ENCODE measurements at places on chromosomes 6 and 20.

DNA sequence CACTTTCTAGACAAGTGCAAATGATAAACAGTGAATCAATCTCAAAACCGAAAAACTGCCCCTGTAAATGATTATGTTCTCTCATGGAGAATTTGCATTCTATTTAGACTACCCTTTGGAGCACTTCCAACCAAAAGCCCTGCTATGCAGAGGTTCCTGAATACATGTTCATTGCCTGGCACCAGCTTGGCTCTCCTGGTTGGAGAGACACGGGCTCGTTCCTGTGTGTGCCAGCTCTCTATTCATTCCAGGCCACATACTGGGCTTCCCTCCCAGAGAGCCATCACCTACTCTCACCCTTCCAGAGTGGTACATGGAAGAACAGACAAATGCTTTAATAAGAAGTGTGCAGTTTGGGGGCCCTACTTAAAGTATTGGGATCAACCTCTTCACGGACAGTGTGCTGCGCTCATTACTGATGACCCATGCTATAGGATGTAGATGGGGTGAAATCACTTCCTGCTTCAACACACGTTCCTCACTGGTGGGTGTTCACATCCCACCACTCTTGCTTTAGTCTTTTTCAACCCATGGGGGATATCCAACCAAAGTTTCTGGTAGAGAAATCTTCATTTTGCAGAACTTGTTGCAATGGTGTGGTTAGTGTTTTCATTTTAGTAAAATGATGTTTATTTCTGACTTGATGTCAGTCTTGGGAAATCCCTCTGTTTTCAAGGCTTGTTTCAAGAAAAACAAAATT is 38.5 kb upstream of the NAA20 start:
- no peak for DNase-seq

- DNase-seq = no peak
Measured at GRCh38 chr6:108872141-108872557, 23.9 kb downstream of the ARMC2 start.

DNA sequence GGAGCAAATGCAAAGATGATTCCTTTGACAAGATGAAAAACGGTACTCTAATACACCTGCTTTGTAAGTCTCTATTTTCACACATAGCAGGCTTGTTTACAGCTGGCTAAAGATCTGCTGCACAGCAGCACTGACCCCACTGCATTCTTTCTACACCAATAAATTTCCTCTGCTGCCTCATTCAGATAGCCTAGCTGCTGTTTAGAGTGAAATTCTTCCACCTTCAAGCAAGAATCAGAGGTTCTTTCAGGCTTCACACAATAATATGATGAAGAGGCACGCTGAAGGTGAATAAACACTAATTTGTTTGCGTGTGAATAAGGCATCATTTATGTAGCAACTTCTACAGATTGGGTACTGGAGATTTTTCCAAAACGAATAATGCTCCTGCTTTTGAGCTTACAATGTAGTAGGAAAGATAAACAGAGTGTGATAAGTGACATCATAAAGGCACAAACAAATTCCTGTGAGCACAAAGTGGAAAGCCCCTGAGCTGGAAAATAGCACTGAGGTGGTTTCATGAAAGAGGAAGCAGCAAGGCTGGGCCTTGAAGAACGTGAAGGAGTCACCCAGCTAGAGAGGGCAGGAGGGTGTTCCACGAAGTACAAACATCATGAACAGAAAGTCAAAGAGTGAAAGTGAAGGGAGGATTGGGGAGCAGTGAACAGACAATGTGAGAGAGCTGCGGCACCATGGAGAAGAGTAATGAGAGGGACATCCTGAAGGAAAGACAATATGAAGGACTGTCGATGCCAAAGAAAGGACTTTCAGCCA is 543.4 kb downstream of the CD83 start:
- DNase-seq = no peak

GRCh38 chr20:9699181-9699580 is 139.7 kb downstream of the PAK5 start:
- no peak for DNase-seq

GRCh38 chr6:20542927-20543602 is 8.8 kb downstream of the CDKAL1 start:
- peak; percentile 64 for DNase-seq

DNA sequence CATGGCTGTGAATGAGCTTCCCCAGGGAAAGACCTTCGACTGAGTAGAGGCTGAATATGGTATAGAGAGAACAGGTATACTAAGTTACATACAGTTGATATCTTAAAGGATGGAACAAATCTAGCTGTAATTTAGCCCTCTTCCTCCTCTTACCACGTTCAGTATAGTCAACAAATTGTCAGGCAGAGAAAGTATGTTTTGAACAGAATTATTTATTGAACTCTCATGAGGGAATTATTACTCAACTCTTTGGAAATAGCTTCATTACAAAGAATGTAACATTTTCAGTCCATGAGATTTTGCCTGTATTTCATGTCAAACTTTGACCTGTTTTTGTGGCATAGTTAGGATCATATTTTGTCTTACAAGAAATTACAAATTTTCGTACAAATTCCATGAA is 63.0 kb downstream of the SH3BGRL2 start:
- no peak for DNase-seq

DNA sequence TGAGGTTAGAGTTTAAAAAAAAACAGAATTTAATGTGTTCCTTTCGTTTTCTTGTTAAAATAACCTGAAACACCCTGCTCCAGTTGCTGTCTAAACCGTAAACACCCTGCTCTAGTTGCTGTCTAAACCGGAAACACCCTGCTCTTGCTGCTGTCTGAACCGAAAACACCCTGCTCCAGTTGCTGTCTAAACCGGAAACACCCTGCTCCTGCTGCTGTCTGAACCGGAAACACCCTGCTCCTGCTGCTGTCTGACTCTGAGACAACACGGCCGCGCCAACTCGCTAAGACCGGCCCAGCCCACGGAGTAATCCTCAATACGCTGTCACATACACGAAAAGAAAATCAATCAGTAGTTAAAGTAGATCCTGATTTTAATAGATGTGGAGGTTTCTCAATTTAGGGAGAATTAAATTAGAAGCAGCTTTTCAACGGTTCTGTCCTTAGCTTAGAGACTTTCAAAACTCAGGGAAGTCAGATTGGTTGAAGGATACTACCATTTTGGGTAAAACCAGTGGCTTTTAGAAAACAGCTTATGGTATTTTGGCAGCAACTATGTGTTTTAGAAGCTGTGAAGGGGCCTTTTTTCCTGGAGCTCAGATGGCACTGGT is 98.3 kb downstream of the RAMACL start:
- no peak for DNase-seq

DNA sequence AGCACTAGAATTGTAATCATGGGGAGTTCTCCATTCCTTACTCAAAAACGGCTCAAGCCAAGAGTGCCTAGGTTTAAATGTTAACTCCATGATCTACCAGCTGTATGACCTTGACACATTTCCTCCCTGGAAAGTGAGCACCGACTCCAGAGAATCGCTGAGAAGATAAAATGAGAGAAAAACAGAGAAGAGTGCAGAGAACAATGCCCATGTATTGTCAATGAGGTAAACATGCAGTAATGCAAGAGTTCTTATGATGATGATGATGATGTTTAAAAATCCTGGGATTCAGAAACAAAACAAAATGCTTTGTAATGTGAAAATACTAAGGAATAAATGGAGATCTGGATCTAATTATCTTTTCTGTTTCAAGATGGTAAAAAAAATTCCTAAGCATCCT is 64.8 kb upstream of the BEND6 start:
- DNase-seq = no peak

- DNase-seq = no peak
Measured at GRCh38 chr6:15227827-15228318, 18.0 kb upstream of the JARID2 start.

- DNase-seq = no peak
Measured at GRCh38 chr20:30811885-30812671, 445.4 kb upstream of the DEFB115 start.

DNA sequence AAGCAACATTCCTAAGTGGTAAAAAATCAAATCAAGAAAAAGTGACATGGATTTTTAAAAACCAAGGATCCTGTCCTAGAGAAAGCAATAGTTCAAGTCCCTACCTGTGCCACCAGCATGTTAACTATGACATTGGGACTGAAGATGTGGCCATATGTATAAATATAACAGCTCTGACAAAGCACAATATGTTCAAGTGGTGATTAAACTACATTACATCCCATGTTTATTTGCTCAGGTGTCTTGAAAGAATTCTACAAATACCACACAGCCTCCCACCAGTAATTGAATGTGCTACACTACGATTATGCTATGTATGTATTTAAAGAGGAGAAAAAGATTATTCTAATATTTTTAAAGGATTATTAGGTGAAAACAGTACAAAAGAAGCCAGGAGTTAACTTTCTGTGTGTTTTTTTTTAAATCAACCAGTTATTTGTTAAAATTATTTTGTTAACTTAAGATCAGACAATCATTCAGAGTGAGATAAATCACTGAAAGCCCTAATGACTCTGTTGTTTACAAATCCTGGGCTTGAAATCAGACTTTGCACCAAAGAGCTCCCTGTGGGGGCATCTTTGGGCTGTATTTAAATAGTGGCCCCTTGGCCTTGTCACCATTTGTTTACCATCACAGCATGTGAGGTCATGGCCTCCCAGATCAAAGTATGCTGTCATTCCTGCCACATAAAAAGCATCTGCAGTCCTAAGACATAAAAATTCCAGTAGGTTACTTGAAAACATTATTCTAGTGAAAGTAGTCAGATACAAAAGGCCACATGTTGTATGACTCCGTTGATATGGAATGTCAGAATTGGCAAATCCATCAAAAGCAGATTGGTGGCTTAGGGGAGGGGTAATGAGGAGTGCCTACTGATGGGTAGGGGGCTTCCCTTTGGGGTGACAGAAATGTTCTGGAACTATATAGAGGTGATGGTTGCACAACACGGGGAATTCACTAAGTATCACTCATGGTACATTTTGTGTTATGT is 17.1 kb downstream of the TTLL2 start:
- peak; percentile 2 for DNase-seq

GRCh38 chr20:41135187-41135887 is 2.0 kb upstream of the PLCG1 start:
- peak; percentile 33 for DNase-seq

GRCh38 chr6:76565932-76566331 is 493.5 kb upstream of the IMPG1 start:
- DNase-seq = no peak

- no peak for DNase-seq
Measured at GRCh38 chr6:122432816-122433215, 33.4 kb downstream of the HSF2 start.

GRCh38 chr20:14498772-14499171 is 161.4 kb upstream of the FLRT3 start:
- DNase-seq = no peak

DNA sequence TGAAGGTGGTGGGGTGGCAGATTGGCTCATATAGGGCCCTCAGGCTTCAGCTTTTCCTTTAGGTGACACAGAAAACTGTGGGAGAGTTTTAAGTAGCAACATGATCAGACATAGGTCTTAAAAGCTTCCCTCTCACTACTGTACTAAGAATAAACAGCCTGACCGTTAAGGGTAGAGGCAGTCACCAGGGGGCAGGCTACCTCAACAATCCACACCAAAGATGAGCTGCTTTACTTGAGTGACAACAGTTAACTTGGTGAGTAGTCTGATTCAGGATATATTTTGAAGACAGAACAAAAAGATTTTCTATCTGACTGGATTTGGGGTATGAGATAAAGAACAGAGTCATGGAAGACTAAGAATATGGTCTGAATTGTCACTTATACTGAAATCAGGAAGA is 193.1 kb upstream of the SHLD1 start:
- DNase-seq = peak; percentile 26

- DNase-seq = no peak
Measured at GRCh38 chr6:42704937-42705374, 17.4 kb downstream of the PRPH2 start.

DNA sequence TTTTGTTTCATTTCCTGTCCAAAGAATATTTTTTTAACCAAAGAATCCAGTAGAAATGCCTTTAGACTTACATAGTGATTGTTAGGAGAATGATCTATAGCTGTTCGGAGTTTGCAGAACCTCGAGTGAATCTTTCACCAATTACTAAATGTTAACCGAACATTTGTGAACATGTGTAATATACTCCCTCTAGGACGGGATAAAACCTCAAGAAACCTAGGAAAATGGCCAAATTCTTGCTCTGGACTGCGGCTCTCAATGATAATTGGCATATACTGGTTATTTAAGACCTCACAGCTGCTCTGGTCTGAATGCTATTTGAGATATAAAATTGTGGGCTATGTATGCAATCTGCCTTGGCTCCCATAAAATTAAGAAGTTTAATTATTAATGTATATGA is 137.1 kb downstream of the PACRG start:
- DNase-seq = no peak

DNA sequence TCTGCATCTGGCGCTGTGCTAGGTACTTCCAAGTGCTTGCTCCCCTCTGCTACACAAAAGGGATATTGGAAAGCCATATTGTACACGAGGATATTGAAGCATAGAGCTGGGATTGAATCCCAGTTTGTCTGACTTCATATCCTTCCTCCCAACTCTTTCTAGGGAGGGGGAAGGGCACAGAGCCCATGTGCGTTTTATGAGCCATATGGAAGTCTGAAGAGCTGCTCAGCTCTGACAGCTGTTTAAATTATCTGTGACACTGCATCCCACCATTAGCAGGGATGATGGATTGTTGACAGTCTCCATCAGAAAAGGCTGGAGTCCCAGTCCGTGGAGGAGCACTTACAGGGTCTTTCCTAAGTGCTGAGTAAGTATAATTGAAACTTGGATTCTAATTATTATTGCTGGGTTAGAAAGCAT is 18.4 kb downstream of the TIAM2 start:
- peak; percentile 2 for DNase-seq

GRCh38 chr6:16824845-16825685 is 63.8 kb upstream of the ATXN1 start:
- DNase-seq = no peak

GRCh38 chr20:6679086-6679485 is 88.4 kb upstream of the BMP2 start:
- no peak for DNase-seq

DNA sequence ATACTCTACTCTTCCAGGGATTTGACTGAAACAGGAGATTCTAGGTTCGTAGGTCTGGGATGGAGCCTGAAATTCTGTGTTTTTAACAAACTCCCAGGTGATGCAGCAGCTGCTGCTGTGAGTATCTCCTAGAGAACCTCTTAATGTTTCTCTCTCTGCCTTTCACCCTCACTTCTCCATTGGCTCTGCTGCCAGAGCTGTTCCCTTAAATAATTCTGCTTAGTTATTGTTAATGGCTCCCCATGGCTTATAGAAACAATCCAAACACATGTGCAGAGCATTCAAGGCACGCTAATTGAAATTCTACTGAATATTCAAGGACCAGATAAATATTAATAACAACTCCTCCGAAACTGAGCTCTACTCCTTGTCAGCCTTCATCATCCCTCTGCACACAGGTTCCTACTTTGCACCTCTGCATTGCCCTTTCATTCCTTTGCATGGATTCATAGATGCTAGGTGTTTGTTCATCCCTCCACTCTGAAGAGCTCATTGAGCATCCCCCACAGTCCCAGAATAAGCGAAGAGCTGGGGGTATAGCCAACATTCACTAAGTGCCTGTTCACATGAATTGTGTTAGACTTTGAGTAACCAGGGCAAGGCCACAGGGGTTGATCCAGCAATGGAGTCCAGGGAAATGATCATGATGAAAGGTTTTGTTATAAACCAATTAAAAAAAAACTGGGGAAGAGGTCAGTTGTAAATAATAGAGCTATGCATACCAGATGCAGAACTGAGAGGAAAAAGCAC is 488.4 kb upstream of the JAG1 start:
- no peak for DNase-seq

GRCh38 chr20:21681234-21681921 is 24.1 kb upstream of the PAX1 start:
- DNase-seq = no peak

Data from NCI-H1436 (cell line).